A549 treated with Hydrocortisone at 1 μM for 4 hours (cell line): ENCODE measurements at places on chromosomes 2 and 18. TPM values are rescaled to one million over a fixed set of nuclear protein-coding genes. Genes with fewer than 3 reads are reported as not detected.

Gene PARD6G
- 1.9 to 3.4 TPM (median 2.7 TPM) in 5 replicates for total RNA-seq

Gene ABCB11
- 0.02 to 0.13 TPM (median 0.03 TPM) in 5 replicates for total RNA-seq

Gene MERTK
- 1.9 to 3.5 TPM (median 2.5 TPM) in 5 replicates for total RNA-seq

Gene FBLN7
- 0.44 to 0.66 TPM (median 0.56 TPM) in 5 replicates for total RNA-seq

Gene CNGA3
- 0.05 TPM in 1 of 5 replicates, not detected in the others for total RNA-seq

Gene MARS2
- 11.4 to 14.5 TPM (median 12.0 TPM) in 5 replicates for total RNA-seq

Gene TFPI
- total RNA-seq, result 39.7 to 63.5 TPM (median 50.6 TPM) in 5 replicates

Gene ACTR1B
- total RNA-seq, result 38.1 to 44.6 TPM (median 42.1 TPM) in 5 replicates

Gene SGPP2
- total RNA-seq, result 0.48 to 0.59 TPM (median 0.56 TPM) in 5 replicates

Gene PPP1R1C
- 0.86 to 2.2 TPM (median 2.0 TPM) in 5 replicates for total RNA-seq

Gene SIGLEC15
- 0.05 to 0.06 TPM in 2 of 5 replicates, not detected in the others for total RNA-seq

Gene MTCL1
- total RNA-seq, result 47.6 to 59.3 TPM (median 56.0 TPM) in 5 replicates

Gene CRYGC
- total RNA-seq, result not detected in 5 replicates

Gene CCDC85A
- 0.29 to 0.33 TPM (median 0.32 TPM) in 5 replicates for total RNA-seq

Gene ACMSD
- not detected in 5 replicates for total RNA-seq

Gene BCL2
- total RNA-seq, result 0.45 to 0.59 TPM (median 0.55 TPM) in 5 replicates

Gene SALL3
- not detected in 5 replicates for total RNA-seq

Gene MOGAT1
- not detected in 5 replicates for total RNA-seq

Gene AP1S3
- 23.7 to 54.3 TPM (median 31.0 TPM) in 5 replicates for total RNA-seq

Gene TXNDC2
- 0.07 to 0.14 TPM (median 0.12 TPM) in 5 replicates for total RNA-seq

Gene ASTL
- not detected in 5 replicates for total RNA-seq

Gene ESPNL
- 0.10 to 0.38 TPM (median 0.13 TPM) in 5 replicates for total RNA-seq

Gene EN1
- total RNA-seq, result 0.51 to 1.1 TPM (median 0.86 TPM) in 5 replicates

Gene EVA1A
- 8.0 to 10.3 TPM (median 8.4 TPM) in 5 replicates for total RNA-seq

Gene TMEM247
- total RNA-seq, result not detected in 5 replicates

Gene MSGN1
- total RNA-seq, result not detected in 5 replicates

Gene FAM110C
- total RNA-seq, result 0.08 to 0.30 TPM (median 0.21 TPM) in 5 replicates

Gene CGREF1
- 6.9 to 8.5 TPM (median 7.6 TPM) in 5 replicates for total RNA-seq

Gene CXCR1
- not detected in 5 replicates for total RNA-seq

Gene LYPD1
- total RNA-seq, result 14.6 to 20.6 TPM (median 15.7 TPM) in 5 replicates

Gene PLCL1
- total RNA-seq, result 0.01 TPM in 1 of 5 replicates, not detected in the others

Gene PRKAG3
- total RNA-seq, result not detected in 5 replicates

Gene RRM2
- 218 to 262 TPM (median 233 TPM) in 5 replicates for total RNA-seq

Gene DHRS9
- 3.0 to 4.7 TPM (median 3.9 TPM) in 5 replicates for total RNA-seq

Gene OSBPL6
- 5.2 to 7.6 TPM (median 6.2 TPM) in 5 replicates for total RNA-seq

Gene PLGLB1
- 0.36 to 0.82 TPM (median 0.49 TPM) in 5 replicates for total RNA-seq

Gene CCDC102B
- total RNA-seq, result 0.18 to 0.81 TPM (median 0.28 TPM) in 4 of 5 replicates, not detected in the other

Gene RAPGEF4
- 0.07 to 0.31 TPM (median 0.21 TPM) in 5 replicates for total RNA-seq

Gene LBX2
- total RNA-seq, result 2.4 to 4.3 TPM (median 3.6 TPM) in 5 replicates

Gene CSRNP3
- total RNA-seq, result 0.01 TPM in 1 of 5 replicates, not detected in the others

Gene SNTG2
- total RNA-seq, result not detected in 5 replicates

Gene GPR17
- 0.11 TPM in 1 of 5 replicates, not detected in the others for total RNA-seq

Gene NT5DC4
- total RNA-seq, result not detected in 5 replicates

Gene GAL3ST2
- total RNA-seq, result 0.18 to 0.25 TPM (median 0.23 TPM) in 5 replicates

Gene TNFAIP6
- 0.77 to 1.3 TPM (median 1.0 TPM) in 5 replicates for total RNA-seq

Gene GCC2
- total RNA-seq, result 9.8 to 18.1 TPM (median 14.3 TPM) in 5 replicates

Gene C2orf80
- not detected in 5 replicates for total RNA-seq

Gene REG1B
- not detected in 5 replicates for total RNA-seq

Gene SLC11A1
- 0.08 to 0.29 TPM (median 0.23 TPM) in 5 replicates for total RNA-seq

Gene CYP27C1
- total RNA-seq, result 3.2 to 4.2 TPM (median 3.7 TPM) in 5 replicates

Gene MATN3
- 11.9 to 19.5 TPM (median 17.0 TPM) in 5 replicates for total RNA-seq

Gene COLEC11
- total RNA-seq, result 0.48 to 0.69 TPM (median 0.50 TPM) in 5 replicates

Gene ITGB6
- total RNA-seq, result 0.46 to 0.77 TPM (median 0.67 TPM) in 5 replicates

Gene FAM237A
- total RNA-seq, result not detected in 5 replicates

Gene RND3
- 41.5 to 57.3 TPM (median 47.8 TPM) in 5 replicates for total RNA-seq

Gene LAMA1
- total RNA-seq, result 0.06 to 0.26 TPM (median 0.07 TPM) in 5 replicates

Gene KIF3C
- total RNA-seq, result 38.0 to 47.5 TPM (median 44.1 TPM) in 5 replicates

Gene CETN1
- total RNA-seq, result not detected in 5 replicates

Gene GALR1
- not detected in 5 replicates for total RNA-seq
